Brain (organoid and tissue), 16 donors: ENCODE measurements at places on chromosomes 16 and 17.

- DNase-seq, result no peak
These were observed 437.7 kb downstream of the PMP22 start for GRCh38 chr17:14827396-14827919.

- DNase-seq, result no peak
These were observed 3.8 kb downstream of the CMIP start for GRCh38 chr16:81448154-81449131.

- DNase-seq, result no peak
These were observed 31.8 kb upstream of the JPH3 start for GRCh38 chr16:87570572-87570937.

DNA sequence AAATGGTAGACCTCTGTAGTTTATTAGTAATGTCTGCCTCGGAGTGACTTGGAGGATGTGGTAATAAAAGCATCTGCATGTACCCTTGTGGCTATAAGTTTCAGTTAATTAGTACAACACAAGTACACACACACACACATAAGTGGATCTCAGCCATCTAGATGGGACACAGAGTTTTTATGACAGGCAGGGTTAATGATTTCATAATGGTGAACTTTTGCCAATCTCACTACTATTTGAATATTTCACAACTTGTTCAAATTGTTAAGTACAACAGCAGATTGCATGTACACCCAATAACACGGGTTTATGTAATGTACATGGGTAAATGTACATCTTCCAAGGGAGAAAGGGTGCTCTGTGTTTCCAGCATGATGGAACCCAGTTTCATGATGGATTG is 511.3 kb upstream of the HSBP1 start:
- DNase-seq, result no peak
